ENCODE measurements at places on chromosomes 4 and X. TPM values are rescaled to one million over a fixed set of nuclear protein-coding genes. Genes with fewer than 3 reads are reported as not detected.
A peak's percentile ranks its signal among the peaks of the same experiment; 100 is the strongest.

TRPC3 gene
- 0.62 TPM for polyA plus RNA-seq

UGT2B15 gene
- polyA plus RNA-seq: not detected

NPY2R gene
- polyA plus RNA-seq: 0.08 TPM

ADH1B gene
- 10.4 TPM for polyA plus RNA-seq

GRCh38 chrX:136643243-136643642, 4.7 kb upstream of the CD40LG start:
- no peak for DNase-seq

GRCh38 chrX:47746446-47746845, 87.5 kb upstream of the UXT start:
- no peak for DNase-seq

GRCh38 chr4:163703251-163703650, 208.8 kb downstream of the TMA16 start:
- DNase-seq: no peak

DNA sequence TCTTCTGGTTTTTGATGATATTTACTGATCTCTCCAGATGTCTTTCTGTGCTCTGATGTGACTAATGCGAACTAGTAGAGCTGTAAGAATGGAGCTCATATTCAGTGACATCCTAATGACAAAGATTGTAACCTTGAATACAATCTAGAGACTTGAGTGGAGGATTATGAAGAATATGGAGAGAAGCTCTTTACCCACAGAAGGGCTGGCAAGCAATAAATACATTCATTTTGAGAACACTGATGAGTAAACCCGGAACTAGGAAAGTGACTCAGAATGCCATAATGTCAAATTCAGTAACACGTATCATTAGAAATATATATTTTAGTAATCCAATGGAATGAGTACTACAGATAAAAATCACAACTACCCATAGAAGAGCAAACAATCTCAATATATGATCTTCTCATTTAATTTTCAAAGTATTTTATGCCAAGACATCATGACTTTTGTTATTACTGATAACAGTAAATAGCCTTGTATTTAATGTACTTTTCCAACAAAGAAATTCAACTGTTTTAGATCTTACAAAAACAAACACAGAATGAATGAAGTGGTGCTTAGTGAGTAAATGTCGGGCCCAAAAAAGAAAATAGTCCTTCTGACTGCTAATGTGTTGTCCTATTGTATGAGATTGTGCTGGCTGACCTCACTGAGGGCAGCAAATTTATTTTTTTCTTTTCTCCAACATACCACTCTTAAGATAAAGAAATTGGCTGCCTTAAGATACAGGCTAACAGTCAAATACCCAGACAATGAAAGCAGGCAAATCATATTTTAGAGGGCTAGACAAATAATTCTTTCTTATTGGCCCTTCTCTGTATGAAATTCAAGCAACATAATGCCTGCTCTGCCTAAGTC, 49.2 kb upstream of the HDAC8 start:
- DNase-seq: no peak

- DNase-seq: no peak
These were observed 940 bp upstream of the UTP3 start for GRCh38 chr4:70687392-70687791.

GRCh38 chr4:82423245-82424054, 6.8 kb downstream of the HNRNPDL start:
- no peak for DNase-seq

DNA sequence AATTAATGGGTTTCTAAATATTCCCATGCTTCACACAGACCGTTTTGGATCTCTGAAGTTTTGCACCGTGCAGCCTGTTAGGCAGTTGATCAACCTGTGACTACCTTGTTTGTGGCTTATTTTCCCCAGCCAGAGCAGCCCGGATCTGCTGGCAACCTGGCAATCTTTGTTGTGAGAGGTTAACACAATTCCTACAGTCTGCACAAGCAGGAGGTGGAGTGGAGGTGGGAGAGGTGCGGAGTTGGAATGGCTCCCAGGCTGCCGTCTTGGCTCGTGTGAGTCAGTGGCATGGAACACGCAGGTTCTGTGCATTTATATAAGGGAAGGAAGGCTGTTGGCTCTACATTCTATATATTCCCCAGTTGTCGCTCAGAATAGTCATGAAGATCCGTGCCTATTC, 70.9 kb upstream of the STOX2 start:
- DNase-seq: no peak

DNA sequence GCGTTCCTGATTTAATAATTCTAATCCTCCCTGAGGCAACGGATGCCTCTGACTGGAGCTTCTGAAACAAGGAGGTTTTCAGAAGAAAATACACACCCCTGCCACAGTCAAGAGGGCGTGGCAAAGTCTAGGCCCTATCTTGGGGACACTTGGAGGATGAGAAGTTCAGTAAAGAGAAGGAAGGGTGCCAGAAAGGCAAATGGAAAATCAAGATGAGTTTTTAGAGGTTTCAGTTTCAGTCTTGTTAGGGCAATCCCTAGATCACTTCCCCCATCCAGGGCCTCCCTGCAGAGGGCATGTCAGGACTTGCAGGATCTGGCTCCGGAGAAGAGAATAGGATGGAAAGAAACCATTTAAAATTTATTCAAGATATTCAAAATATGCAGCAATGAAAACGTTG, 28.5 kb upstream of the FGF2 start:
- peak; percentile 34 for DNase-seq
